Cardiac septum (tissue), 1 donor: ENCODE measurements at places on chromosomes 6 and 20. TPM values are rescaled to one million over a fixed set of nuclear protein-coding genes. Genes with fewer than 3 reads are reported as not detected.

- DNase-seq: peak; percentile 87
Measured at GRCh38 chr20:4082406-4083097, 67.2 kb upstream of the RNF24 start.

GRCh38 chr6:32790306-32790705, 26.5 kb downstream of the HLA-DOB start:
- no peak for DNase-seq

- no peak for DNase-seq
Measured at GRCh38 chr6:144931172-144932035, 646.3 kb downstream of the UTRN start.

DNA sequence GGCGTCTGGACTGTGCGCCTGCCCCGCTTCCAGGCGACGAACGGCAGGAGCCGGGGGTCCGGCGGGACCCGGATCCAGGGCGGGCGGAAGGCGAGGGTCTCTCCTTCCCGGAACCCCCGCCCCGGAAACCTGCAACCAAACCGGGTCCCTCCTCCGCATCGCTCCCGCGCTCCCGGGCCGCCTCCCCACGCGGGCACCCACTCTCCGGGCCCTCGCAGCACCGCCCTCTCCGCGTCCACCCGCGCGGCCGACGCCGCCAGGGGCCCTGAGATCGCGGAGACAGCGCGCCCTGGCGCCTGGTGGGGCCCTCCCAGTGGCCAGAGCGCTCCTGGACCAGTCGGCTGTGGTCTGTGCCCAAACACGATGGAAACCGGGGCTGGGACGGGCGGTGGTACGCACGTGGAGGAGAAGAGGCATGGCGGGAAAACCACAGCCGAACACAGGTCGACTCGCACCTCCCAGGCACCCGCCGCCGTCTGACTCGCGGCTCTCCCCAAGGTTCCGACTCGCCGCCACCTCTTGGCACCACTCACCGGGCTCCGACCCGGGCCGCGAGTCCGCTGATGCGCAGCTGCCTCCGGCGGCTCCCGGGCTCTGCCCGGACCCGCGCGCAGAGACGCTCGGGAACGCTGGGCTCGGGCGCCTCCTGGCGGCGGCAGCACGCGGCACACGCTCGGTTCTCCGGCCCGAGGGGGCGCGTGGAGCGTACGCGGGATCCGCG, 7.9 kb downstream of the NKX2-2 start:
- no peak for DNase-seq

DNA sequence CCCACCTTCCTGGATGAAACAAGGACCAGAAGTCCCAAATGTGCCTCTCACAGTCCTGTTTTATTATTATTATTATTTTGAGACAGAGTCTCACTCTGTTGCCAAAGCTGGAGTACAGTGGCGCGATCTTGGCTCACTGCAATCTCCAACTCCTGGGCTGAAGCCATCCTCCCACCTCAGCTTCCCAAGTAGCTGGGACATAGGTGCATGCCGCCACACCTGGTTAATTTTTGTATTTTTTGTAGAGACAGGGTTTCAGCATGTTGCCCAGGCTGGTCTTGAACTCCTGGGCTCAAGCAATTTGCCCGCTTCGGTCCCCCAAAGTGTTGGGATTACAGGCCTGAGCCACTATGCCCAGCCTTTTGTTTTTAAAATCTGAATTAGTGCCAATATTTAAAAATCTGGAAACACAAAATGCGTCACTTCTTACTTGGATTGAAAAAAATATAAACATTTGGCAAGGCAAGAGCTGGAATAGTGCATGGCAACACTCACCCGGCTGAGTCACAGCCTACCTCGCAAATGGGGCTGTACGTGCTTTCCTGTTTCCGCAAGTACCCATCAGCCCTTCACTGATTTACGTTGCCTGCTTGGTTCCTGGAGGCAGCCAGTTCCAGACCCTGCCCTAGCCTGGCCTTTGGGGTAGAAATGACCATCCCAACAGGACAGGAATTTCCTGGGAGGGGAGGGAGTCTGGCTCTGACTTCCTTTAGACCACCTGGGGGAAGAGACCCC, 6.3 kb downstream of the SDCBP2 start:
- DNase-seq: peak; percentile 77

GRCh38 chr20:51428401-51429143, 113.9 kb downstream of the NFATC2 start:
- no peak for DNase-seq

Gene TJAP1
- 25.1 TPM for total RNA-seq

- DNase-seq: no peak
Measured at GRCh38 chr6:34148631-34149451, 3.0 kb upstream of the GRM4 start.

DNA sequence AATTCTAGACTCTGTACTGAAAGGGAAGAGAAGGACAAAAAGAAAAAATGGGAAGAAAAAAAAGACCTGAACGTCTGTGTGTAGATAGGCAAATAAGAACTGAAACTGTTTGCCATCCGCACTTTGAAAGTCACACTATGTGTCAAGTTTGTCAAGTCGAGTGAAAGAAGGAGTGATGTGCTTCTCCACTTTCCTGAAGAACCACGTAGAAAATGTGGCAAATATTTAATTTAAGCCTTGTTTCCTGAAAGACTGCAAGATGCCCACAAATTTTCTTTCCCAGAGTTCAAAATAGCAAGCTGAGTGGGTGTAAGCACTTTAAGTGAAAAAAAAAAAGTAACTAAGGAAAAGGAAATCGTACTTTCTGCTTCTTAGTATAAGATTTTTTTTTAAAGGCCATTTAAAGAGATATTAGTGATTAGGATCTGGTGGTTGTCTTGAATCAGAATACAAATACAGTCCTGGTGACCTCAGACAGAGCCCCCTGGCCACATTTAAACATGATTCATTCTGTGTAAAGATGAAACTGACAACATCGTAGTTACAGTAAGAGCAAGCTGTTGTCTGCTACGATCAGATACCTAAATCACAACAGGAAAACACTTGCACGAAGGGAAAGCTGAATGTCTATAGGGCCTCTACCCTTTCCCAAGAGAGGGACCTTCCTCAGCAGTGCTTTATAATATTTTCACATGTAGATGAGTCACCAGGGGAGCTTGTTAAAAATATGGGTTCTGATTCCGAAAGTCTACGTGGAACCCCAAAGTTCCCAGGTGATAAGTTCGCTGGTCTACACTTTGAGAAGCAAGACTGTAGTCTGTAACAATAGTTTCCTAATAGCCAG, 102.3 kb downstream of the HIVEP2 start:
- no peak for DNase-seq

GRCh38 chr6:149201068-149201655, 116.3 kb upstream of the TAB2 start:
- DNase-seq: no peak

- DNase-seq: no peak
Measured at GRCh38 chr6:5693225-5694145, 313.2 kb downstream of the NRN1 start.

DNA sequence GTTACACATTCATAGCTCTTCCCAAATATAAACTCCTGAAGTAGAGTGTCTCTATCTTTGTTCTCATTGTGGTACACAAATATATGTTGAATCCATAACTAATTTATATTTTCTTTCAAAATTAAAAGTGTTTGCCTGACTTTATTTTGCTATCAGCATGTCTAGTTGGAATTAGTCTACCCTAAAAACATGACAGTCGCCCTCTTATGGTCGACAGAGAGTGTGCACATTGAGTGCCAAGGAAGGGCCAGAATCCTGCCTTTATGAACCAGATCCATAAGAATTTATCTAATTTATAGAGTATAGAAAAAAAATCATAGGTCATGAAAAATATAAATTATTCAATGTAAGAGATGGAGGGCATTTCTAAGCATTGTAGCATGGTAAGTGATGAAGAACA, 12.3 kb upstream of the DEFB112 start:
- DNase-seq: no peak

- peak; percentile 54 for DNase-seq
Measured at GRCh38 chr6:5827056-5827904, 179.4 kb downstream of the NRN1 start.

GRCh38 chr6:31246051-31246521, 25.8 kb downstream of the HLA-C start:
- no peak for DNase-seq

DNA sequence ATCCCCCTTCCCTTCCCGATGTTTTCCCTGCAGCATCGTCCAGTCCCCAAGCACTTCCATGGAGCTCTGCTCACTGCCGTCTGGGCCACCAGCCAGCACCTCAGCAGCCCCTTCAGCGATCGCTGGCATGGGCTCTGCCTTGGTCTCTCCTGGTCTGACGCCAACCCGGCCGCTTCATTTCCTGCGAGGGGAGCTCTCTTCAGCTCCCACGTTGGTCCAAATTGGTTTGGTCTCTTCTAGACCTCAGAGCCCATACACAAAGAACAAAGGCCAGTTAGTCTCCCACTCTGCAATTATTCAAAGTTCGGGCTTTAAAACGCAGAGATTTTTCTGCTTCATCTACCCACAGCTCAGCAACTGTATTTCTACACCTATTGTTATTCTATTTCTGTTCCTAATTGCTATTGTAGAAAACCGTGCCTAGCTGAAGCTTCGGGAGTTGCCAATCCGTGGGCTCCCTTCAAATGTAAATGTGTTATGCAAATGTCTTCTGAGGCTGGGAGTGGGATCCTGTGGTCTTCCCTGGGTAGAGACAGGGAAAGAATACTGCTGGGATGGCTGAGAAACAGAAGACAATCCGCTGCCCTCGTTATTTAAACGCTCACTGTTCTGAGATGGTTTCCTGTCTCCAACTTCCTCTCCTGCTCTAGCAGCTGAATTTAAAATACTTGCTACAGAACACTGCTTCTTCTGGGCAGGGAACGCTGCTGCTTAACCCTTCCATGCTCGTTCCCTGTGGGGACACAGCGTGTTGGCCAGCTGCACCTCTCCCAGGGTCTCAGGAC, 154.2 kb upstream of the QKI start:
- no peak for DNase-seq

GRCh38 chr20:20230741-20231140, 137.2 kb upstream of the INSM1 start:
- DNase-seq: no peak

- DNase-seq: no peak
Measured at GRCh38 chr6:16104624-16105433, 24.1 kb upstream of the MYLIP start.

Gene CD2AP
- total RNA-seq: 11.7 TPM

DNA sequence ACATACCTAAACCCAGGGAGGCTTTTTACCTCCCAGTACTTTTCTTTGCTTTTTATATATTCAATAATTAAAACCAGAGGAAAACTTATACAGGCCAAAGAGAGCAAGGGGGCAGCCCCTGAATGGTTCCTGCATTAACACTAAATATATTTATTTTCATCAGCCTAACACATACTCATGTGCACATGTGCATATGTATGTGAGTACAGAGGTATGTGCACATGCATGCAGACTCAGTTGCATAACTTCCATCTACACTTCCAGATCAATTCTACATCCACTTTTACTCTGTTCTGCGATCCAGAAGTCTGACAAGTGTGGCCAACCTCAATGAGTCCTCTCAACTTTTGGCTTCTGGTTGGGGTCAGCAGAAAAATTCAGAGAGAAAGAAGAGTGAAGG, 794.2 kb downstream of the DHX35 start:
- DNase-seq: no peak
